ENCODE measurements at places on chromosomes 13 and 19. TPM values are rescaled to one million over a fixed set of nuclear protein-coding genes. Genes with fewer than 3 reads are reported as not detected.

GRCh38 chr13:50074843-50075242 is 59.6 kb downstream of the KCNRG start:
- H3K36me3 ChIP-seq: no peaks in the 10 kb centered on the region
- no peak overlapping the region for H3K27ac ChIP-seq
- no peaks in the 10 kb centered on the region for H3K27me3 ChIP-seq

DNA sequence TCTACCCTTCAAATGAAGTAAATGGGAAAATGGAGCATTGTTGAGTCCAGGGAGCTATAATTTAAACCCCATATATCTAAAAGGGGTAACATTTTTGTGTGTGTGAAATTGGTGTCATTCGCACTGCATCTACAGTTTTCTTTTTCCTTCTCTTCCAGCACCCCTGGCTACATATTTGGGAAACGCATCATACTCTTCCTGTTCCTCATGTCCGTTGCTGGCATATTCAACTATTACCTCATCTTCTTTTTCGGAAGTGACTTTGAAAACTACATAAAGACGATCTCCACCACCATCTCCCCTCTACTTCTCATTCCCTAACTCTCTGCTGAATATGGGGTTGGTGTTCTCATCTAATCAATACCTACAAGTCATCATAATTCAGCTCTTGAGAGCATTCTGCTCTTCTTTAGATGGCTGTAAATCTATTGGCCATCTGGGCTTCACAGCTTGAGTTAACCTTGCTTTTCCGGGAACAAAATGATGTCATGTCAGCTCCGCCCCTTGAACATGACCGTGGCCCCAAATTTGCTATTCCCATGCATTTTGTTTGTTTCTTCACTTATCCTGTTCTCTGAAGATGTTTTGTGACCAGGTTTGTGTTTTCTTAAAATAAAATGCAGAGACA is 28.6 kb downstream of the ALOX5AP start:
- H3K4me3 ChIP-seq: no peak overlapping the region
- H3K36me3 ChIP-seq: no peaks in the 10 kb centered on the region
- H3K27ac ChIP-seq: no peak overlapping the region
- H3K27me3 ChIP-seq: no peaks in the 10 kb centered on the region
- DNase-seq: no peak

DNA sequence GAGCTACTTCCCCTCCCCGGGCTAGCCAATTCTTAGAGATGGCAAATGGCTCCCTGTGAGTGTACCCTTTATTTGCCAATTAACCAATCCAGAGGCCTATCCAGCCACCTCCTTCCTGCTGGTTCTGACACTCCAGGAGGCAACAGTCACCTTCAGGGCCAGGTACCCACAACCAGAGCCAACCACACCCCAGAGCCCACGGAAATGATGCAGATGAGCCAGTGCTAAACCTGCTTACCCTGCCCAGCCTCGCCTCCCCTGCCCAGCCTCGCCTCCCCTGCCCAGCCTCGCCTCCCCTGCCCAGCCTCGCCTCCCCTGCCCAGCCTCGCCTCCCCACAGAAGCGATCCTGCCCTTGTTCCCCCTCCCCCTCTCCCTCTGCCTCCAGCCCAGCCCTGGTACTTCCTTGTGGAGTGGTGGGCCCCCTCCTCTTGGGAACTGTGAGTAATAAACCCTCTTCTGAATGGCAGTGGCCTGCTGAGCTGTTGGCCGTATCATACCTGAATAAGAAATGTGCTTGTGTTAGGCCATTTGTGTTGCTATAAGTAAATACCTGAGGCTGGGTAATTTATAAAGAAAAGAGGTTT is 173.8 kb upstream of the RNF113B start:
- no peak overlapping the region for H3K27ac ChIP-seq
- H3K4me3 ChIP-seq: no peak overlapping the region
- H3K4me1 ChIP-seq: no peaks in the 10 kb centered on the region
- no peaks in the 10 kb centered on the region for H3K36me3 ChIP-seq
- no peak for DNase-seq
- H3K27me3 ChIP-seq: no peaks in the 10 kb centered on the region

DNA sequence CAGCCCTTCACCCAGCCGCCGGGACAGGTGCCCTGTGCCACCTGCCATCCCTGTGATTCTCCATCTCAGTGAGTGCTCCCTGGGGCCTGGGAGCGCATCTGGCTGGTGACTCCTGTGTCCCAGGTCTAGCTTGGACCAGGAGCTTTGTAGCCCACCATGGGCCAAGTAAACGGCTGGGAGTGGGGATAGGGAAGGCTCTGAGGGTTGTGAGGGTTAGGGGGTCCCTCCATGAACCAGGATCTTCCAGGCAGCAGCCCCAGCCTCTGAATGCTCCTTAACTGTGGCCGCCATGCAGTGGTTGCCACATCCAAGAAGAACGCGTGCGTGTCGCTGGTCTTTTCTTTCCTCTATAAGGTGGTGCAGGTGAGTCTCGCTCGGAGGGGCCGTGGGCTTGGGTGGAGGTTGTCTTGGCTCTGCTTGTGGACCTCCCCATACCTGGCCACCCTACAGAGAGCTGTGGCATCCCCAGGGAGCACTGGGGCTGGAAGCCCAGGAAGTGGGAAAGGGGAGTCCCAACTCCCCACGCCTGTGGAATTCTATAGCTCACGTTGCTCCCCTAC is 8.4 kb downstream of the AP1M1 start:
- DNase-seq: peak; percentile 46
- no peak overlapping the region for H3K27ac ChIP-seq

DNA sequence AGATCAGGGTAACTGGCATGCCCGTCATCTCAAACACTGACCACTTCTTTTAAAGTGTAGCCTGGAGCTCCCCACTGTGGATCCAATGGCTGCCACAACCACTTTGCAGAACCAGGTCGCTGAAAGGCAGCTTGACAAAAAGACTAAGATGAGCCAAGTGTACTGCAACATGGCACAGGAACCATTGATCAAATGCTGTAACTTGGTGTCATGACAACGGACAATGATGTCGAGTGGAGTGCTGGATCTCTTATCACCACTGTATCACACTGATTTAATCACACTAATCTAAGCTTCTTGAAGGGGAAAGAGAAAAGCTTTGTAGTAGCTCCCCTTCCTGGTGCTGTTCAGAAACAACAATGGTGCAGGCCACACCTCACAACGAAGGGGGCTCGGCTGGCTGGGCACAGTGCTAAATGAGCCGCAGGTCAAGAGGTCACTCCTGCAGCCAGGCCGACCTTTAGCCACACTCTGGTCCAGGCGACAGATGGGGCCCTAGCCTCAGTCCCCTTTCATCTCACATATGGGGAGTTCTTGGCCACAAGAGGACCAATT is 2.2 kb upstream of the TNFRSF19 start:
- no peaks in the 10 kb centered on the region for H3K36me3 ChIP-seq
- no peaks in the 10 kb centered on the region for H3K4me1 ChIP-seq
- H3K27ac ChIP-seq: no peak overlapping the region
- H3K27me3 ChIP-seq: no peaks in the 10 kb centered on the region
- H3K4me3 ChIP-seq: no peak overlapping the region
- no peak for DNase-seq

The FUT6 gene
- 2.7 TPM for total RNA-seq

The IGFL1 gene
- total RNA-seq: not detected

DNA sequence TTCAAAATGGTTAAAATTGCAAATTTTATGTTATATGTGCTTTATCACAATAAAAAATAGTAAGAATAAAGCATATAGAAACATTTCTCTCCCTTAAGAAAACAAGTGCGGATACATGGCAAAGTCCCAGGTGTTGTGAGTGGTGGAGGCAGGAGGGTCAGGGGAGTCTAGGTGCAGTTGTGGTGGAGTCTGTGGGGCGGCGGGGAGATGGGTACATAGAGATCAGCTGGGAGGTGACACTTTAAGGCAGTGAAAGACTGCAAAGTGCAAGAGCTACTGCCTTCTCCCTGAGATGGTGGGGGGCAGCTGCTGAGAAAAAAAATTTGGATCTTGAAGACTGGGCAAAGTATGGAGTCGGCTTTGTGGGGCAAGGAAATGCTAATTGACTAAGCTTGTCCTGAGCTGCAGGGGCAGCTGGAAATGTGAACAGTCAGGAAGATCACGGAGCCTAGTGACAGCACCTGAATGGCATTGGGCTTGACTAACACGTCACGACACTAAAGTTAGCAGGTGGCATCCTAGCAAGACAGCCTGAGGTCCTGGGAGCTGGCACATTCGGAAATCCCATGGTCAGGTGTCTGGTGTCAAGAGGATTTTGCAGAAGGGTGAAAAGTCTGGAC is 72.9 kb upstream of the IRS2 start:
- peaks cover 7% of the 10 kb centered on the region for H3K4me1 ChIP-seq
- no peak overlapping the region for H3K4me3 ChIP-seq
- DNase-seq: no peak

The FFAR1 gene
- not detected for total RNA-seq

The NANOS3 gene
- not detected for total RNA-seq

GRCh38 chr13:114151565-114152284 is 19.3 kb upstream of the RASA3 start:
- no peaks in the 10 kb centered on the region for H3K36me3 ChIP-seq
- no peak overlapping the region for H3K4me3 ChIP-seq
- H3K27me3 ChIP-seq: no peaks in the 10 kb centered on the region
- H3K4me1 ChIP-seq: peaks cover 10% of the 10 kb centered on the region
- DNase-seq: peak; percentile 87
- peak overlapping the region; percentile 17 for H3K27ac ChIP-seq

DNA sequence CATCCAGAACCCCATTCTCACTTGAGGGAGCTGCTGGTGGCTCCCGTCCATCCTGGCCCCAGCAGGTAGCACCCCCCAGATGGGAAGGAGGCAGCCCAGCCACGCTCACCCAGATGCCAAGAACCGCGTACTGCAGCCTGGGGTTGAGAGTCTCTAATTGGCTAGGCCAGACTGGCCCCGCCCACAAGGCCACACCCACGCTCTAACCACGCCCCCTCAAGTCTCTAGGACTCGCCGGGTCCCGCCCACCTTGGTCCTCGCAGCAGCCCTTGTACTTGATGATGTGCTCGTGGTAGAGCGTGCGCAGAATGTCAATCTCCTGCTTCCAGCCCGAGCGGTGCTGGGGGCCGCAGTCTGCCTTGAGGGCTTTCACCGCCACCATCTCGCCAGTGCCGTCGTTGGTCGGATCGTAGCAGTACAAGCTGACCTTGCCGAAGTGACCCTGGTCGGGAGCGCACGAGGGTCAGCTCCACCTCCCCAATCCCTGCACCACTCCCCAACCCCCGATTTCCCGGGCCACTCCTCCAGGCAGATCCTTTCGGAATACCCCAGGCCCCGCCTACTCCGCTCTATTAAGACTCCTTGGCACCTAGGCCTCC is 14.5 kb upstream of the ICAM3 start:
- no peak overlapping the region for H3K4me3 ChIP-seq
- DNase-seq: no peak
- peaks cover 69% of the 10 kb centered on the region for H3K36me3 ChIP-seq
- H3K27me3 ChIP-seq: no peaks in the 10 kb centered on the region

DNA sequence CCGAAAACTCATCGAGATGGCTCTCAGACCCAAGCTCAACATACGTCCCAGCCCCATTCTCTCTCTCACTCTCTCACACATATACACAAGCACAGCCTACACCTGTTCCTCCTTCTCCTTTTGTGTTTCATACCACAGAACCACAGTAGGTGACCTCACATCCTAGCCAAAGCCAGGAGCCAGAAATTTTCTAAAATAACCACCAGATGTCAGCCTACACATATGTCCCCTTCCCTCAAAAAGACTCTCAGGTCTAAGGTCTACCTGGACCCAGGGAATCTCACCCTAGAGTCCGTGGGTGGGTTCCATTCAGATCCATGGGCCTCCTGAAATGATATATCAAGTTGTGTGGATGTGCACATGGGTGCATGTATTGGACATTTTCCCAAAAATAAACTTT is 104.2 kb upstream of the IPO5 start:
- DNase-seq: no peak
- H3K27ac ChIP-seq: no peak overlapping the region
- H3K4me3 ChIP-seq: no peak overlapping the region
- H3K36me3 ChIP-seq: no peaks in the 10 kb centered on the region
- H3K27me3 ChIP-seq: no peaks in the 10 kb centered on the region

- no peak overlapping the region for H3K4me3 ChIP-seq
- H3K4me1 ChIP-seq: no peaks in the 10 kb centered on the region
- peaks cover 13% of the 10 kb centered on the region for H3K27me3 ChIP-seq
- no peak overlapping the region for H3K27ac ChIP-seq
- H3K36me3 ChIP-seq: no peaks in the 10 kb centered on the region
These were observed 147.1 kb upstream of the SOX1 start for GRCh38 chr13:111919849-111920248.

- no peak overlapping the region for H3K27ac ChIP-seq
- no peaks in the 10 kb centered on the region for H3K27me3 ChIP-seq
- no peak for DNase-seq
- peaks cover 26% of the 10 kb centered on the region for H3K36me3 ChIP-seq
These were observed 14.5 kb downstream of the ZNF816 start for GRCh38 chr19:52948025-52948770.

- DNase-seq: no peak
- no peak overlapping the region for H3K27ac ChIP-seq
- no peaks in the 10 kb centered on the region for H3K27me3 ChIP-seq
- peaks cover 12% of the 10 kb centered on the region for H3K36me3 ChIP-seq
- peaks cover 15% of the 10 kb centered on the region for H3K4me1 ChIP-seq
- peak overlapping the region; percentile 82 for H3K4me3 ChIP-seq
These were observed 1.2 kb upstream of the ZNF225 start for GRCh38 chr19:44111910-44112463.

DNA sequence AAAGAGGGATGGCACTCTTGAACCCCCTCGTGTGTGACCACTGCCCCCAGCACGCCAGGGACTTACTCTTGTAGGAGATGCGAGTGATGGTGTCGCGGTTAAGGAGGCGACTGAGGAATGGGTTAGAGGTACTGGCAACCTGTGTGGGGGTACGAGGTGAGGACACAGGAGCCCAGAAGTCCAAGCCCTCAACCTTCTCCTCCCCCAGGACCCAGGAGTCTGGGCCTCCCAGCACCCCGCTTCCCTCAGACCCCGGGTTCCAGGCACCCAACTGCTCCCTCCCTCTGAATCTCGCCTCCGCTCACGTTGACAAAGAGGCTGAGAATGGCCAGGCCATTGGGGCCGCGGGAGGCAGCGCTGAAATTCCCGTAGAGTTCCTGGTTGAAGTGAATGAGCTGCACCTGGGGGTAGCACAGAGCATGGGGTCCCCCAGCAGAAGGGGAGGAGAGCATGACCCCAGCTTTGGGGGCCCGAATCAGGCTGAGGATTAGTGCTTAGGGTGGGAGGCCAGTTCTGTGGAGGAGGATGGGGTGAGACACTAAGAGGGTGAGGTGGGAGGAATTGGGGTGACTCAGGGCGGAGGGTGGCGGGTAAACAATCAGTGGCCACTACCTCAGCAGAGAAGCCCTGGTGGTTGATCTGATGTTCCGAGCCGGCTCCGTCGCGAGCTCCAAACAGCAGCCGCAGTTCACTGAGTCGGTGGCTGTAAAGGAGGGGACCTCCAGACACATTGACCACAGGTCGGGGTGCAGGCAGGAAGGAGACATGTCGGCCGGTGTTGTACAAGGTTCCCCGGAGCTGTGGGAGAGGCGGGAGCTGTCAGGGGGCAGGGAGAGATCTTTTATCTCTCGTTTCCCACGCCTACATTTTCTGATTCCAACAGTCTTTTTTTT is 2.5 kb upstream of the DBP start:
- no peak overlapping the region for H3K4me3 ChIP-seq
- H3K36me3 ChIP-seq: no peaks in the 10 kb centered on the region
- H3K27me3 ChIP-seq: no peaks in the 10 kb centered on the region
- DNase-seq: no peak
- H3K4me1 ChIP-seq: peaks cover 16% of the 10 kb centered on the region
- no peak overlapping the region for H3K27ac ChIP-seq

The ZNF814 gene
- total RNA-seq: 12.3 TPM

The NR2C2AP gene
- total RNA-seq: 12.6 TPM

The ACTL9 gene
- total RNA-seq: not detected

Measured in upper lobe of right lung (tissue), 1 donor.